ENCODE measurements at places on chromosomes 13 and 19.

DNA sequence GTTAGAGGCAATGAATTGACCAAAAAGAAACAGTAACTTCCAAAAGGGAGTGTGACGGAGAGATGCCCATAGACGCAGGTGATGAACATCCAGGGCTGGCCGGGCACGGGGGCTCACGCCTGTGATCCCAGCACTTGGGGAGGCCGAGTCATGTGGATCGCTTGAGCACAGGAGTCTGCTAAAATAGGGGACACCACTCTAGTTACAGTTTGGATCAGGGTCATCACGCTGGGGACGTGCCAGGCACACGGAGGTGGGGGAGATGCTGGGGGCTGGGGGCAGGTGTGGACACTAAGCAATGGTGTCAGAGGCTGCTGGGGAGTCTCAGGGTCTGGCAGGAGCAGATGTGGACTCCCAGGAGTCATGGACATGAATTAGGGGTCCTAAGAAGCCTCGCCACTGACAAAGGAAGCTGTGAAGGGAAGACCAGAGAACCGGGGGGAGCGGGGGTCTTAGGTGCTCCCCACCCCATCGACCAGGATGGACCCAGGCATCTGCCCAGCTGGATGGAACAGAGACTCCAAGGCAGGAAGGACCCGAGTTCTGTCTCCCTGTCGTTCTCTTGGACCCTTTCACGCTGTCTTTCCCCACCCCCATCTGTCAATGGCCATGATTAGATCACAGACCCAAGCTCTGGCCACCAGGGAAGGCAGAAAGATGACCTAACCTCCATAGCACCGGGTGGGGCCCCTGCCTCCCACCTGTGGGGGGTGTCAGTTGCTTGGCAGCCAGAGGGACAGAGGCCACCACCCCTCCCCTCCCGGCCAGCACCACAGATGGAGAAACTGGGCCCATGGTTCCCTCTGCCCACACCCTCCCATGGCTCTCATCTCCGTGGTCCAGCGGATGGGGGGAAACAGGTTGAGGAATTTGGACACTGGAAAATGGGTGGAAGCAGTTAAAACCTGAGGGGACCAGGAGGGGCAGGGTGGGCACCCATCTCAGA lies 19.6 kb downstream of the CCDC8 start:
- DNase-seq, result no peak

GRCh38 chr19:6402837-6403608 lies 10.1 kb upstream of the GTF2F1 start:
- DNase-seq, result no peak

DNA sequence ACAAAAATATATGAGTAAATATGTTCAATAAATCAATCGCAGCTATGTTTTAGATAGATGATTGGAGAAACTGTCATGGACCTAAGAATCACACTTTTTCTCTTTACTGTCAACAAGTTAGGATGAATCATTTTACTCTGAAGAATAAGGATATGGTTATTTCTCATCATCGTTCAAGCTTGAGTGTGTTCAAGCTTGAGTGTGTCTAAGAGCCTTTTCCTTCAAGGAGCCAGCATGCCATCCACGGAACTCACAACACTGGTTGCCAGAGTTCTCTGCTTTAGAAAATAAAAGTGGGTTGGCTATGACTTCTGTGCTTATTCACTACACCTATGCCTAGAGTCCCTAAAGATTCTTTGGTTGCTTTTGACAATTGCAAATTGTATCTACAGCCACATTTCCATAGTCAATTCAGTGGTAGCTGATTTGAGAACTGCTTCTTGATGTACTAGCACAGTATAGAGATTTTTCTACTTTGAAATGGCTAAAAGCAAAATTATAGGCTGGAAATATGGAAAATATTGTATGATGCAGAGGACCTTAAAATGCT lies 58.1 kb upstream of the SCEL start:
- no peak for DNase-seq

DNA sequence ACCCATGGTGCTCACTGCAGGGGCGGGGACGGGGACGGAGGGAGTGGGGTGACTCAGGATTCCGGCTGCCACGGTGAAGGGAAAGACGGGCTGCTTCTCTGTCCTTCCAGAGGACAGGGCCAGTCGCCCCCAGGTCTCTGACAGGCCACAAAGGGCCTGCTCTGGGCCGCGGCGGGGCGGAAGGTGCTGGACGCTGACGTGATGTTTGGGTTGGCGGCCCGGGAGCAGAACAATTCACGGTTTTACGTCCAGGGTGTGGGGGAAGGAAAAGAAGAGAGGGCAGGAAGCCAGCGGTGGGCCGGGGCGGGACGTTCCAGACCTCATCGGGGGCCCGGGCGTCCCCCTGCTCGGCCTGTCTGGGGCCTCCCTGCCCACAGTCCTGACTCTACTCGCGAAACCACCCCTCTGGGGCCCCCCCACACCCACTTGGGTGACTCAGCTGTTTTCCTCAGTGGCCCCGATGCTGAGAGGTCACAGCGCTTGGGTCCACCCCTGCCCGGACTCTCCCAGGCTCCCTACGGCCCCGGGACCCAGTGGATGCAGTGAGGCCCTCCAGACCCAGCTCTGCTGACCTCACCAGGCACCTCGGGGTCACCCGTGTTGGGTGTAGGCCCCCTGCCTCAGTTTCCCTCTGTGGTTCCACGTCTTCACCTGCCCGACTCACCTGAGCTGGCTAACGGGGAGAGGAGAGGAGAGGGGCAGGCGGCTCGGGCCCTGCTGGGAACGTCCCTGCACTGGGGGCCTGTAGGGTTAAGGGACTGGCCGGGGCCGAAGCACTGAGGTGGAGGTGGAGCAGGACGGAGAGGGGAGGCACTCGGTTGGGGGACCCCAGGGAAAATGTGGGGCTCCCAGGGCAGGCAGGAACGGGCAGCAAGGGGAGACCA lies 29.2 kb downstream of the PIP5K1C start:
- no peak for DNase-seq

- peak; percentile 59 for DNase-seq
Measured at GRCh38 chr19:17778251-17778967, 16.5 kb upstream of the B3GNT3 start.

DNA sequence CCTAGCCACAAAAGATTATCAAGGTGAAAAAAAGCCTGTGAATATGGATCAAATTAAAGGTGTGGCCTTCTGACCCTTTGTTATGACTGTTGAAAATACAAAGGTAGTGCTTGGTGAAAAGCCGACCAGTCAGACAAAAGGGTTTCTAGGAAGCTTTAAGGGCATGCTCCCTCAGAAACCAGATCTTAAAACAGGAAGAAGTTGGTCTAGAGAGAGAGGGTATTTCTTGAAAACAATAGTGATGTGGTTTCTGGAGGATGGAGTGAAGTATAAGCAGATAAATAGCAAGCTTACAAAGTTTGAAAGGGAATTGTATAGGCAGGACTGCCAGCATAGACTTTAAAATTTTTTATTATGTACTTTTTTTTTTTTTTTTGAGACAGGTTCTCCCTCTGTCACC lies 5.0 kb upstream of the EID2 start:
- no peak for DNase-seq

DNA sequence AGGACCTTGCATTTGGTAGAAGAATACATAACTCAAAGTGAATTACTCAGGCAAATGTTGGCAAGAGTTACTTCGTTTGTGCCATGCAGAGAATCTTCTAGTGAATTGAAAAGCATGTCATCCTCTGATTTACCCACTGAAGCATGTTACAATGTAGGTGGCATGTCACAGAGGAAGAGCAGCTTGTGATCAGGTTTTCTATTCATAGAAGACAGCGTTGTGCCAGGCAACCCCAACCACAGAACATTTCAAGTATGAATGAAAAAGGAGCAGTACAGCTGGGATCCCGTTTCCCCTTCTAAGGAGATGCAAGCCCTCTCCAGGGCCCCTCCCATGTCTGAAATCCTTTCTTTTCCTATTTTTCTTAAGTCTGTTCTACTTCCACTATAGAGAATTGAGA lies 6.0 kb upstream of the KATNAL1 start:
- DNase-seq, result no peak

- DNase-seq, result no peak
Measured at GRCh38 chr13:30827578-30827925, 78.5 kb upstream of the MEDAG start.

DNA sequence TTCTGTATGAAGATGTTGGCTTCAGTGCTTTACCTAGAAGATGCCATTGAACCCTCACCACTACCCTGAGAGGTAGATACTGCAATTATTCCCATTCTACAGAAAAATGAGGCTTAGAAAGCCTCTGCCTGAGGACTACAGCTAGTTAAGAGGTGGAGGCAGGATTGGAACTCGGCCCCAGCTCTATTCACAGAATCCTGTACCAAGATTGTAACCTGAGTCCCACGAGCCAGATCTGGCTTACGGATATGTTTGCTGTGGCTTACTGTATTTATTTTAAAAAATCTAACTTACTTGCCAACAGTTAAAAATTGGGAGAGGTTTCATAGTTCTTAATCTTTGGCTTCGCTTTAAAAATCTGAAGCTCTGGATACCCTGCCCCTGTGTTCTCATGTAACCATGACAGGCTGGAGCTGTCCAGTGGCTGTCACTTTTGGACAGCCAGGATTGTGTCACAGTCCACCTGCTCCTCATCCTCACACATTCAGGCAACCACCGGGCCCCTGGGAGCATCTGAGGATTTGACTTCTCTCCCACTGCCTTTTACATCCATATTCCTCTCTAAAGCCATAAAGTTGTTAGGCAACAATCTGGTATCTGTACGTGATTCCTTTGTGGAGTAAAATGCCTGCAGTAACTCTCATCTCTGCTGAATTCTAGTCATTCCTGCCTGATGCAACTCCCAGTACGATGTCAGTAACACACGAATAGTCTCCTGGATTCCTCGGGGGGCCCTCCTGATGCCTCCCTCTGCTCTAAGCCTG lies 160.8 kb upstream of the SERP2 start:
- DNase-seq, result no peak

- DNase-seq, result no peak
Measured at GRCh38 chr13:97245011-97245410, 22.9 kb downstream of the MBNL2 start.

DNA sequence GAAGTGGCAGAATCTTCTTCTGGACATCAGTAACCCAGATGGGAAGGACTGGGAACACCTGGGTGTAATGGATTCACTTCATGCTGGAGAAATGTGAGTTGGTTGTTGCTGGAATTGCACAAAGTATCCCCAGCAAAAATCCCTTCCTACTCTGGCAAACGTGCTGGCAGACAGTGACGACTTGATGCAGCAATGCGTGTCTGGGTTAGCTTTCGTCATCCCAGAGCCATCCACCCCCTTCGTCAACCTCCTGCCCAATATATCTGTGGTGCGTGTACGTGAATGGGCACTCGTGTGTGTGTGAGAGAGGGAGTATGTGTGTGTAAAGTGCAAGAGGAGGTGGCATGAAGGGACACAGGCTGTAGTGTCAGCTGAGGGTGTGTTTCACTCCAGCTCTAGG lies 70.9 kb downstream of the TM9SF2 start:
- DNase-seq, result no peak

- no peak for DNase-seq
Measured at GRCh38 chr13:67277581-67277980, 47.4 kb upstream of the PCDH9 start.

- DNase-seq, result no peak
Measured at GRCh38 chr13:83877651-83878355, 4.5 kb downstream of the SLITRK1 start.

- DNase-seq, result no peak
Measured at GRCh38 chr19:47523473-47523872, 8.6 kb upstream of the NAPA start.

DNA sequence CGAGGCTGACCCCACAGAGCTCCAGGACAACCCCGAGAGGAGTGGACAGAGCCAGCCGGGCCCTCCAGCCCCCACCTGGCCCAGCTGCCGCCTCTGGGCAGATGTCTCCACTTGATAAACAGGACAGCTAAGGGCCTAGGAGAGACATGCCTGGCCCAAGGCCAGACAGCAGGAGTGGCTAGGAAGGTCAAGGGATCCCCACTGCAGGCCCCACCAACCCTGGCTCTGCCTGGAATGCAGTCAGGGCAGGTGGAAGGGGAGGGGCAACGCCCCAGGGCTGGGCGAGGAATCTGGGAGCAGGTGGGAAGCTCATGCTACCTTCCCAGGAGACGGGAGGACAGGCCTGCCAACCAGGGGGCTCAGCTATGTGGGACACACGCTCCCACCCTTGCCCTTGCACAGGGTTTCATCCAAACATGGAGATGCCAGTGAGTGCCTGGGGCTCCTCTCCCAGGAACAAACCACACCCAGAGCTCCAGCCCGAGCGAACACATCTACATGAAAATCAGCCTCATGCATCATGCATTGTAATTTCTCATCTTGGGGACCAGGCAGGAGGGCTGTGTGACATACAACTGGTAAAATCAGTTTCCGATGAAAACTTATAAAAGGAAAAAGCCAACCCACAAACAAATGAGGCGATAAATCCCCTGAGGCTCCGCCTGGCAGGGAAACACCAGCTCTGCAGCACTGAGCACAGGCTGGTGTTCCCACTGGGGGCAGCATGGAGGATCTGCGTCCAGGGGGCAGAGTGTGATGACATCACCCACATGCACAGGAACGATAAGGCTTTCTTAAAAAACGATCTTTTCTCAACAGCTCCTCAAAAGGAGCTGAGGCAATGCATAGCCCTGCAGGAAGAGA lies 25.0 kb downstream of the SH3GL1 start:
- DNase-seq, result peak; percentile 87

DNA sequence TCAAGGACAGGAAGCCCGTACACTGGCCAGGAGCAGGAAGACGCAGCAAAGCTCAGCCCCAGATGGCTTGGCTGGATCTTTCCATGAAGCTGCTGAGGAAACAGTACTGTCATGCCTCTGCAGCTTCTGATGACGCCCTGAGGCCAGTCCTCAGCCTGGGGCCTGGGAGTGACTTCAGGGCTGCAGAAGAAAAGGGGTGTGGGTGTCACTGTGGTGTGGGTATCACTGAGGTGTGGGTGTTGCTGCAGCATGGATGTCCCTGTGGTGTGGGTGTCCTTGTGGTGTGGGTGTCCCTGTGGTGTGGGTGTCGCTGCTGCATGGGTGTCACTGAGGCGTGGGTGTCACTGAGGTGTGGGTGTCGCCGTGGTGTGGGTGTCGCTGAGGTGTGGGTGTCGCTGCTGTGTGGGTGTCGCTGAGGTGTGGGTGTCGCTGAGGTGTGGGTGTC lies 12.0 kb upstream of the GAS6 start:
- DNase-seq, result no peak

- peak; percentile 53 for DNase-seq
Measured at GRCh38 chr13:28035146-28035782, 46.8 kb upstream of the URAD start.

DNA sequence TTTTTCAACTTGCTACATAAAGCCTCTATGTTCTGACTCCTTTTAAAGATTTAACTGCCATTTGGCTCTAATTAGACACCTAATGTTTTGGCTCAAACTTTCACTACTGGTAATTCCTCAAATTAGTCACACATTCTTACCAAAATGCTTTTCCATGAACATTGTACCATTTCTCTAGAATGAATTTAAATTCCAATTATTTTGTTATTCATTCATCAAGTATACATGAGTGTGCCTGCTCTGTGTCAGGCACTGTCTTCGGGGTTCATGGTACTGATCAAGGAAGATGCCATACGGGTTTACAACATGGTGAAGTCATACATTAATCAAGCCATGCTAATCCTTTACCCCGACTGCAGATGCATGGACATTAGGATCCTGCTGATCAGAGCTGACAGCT lies 69.1 kb upstream of the POSTN start:
- DNase-seq, result no peak
